Stimulated activated naive CD4-positive, alpha-beta T cell treated with Interleukin-2 at 50 U/mL for 16 hours (primary cell): ENCODE measurements at places on chromosomes 6 and 20.

DNA sequence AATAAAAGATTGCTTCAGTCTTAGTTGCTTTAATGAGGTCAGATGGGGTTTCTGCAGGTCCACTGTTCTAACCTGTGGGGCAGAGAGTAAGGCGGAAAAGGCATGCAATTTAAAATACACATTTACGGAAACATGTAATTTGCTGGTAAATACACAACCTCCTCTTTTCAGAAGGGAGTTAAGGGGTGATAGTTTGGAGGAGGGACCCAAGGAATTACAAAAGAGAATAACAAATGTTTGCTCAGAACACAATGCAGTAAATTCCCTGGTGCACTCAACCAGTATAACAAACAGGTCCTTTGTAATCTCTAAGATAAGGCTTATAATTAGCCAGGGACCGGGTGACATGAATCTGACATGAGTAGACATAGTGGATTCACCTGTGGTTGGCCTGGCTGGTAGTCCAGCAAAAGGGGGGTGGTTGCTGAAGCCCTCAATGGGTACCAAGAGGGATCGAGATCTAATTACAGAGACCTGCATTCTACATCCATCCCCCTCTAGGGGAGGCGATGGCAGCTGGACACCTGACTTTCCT is 295.1 kb downstream of the PHACTR1 start:
- no peak for DNase-seq

GRCh38 chr6:9628819-9629218 is 786.1 kb downstream of the TFAP2A start:
- DNase-seq, result no peak

- no peak for DNase-seq
Measured at GRCh38 chr6:39130691-39131090, 15.7 kb upstream of the SAYSD1 start.

DNA sequence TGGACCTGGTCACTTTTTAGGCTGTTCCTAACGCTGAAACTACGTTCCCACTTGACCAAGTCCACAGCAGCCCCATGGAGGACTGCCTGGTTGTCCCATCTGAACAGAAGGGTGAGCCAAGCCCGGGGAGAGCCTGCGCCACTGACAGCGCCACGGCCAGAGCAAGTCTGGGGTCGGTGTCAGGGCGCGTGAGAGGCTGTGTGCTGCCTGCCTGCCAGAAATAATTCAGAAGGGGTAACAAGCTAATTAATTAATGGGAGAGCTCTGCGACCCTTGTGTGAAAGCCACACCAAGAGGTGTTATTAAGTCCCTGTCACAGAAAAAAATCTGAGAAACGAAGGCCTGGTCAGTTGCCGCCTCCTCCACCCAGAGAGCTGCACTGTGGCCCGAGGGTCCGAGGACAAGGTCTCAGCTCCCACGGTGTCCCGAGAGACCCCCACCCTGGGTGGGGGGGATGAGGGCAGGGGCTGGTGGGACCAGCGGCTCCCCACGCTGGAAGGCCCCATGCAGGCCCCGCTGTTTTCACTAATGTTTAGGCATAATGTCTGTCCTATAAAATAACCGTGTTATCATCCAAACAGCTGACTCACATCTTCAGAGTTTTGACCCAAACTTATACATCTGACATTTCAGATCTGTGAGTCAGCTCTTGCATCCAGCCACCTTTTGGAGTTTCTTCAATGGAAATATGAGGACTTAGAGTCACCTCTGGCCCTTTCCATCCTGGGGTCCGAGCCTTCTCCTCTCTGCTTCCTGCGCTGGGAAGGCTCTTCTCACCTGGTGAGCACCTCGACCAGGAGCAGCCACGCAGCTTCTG is 58.5 kb downstream of the DLL1 start:
- no peak for DNase-seq

DNA sequence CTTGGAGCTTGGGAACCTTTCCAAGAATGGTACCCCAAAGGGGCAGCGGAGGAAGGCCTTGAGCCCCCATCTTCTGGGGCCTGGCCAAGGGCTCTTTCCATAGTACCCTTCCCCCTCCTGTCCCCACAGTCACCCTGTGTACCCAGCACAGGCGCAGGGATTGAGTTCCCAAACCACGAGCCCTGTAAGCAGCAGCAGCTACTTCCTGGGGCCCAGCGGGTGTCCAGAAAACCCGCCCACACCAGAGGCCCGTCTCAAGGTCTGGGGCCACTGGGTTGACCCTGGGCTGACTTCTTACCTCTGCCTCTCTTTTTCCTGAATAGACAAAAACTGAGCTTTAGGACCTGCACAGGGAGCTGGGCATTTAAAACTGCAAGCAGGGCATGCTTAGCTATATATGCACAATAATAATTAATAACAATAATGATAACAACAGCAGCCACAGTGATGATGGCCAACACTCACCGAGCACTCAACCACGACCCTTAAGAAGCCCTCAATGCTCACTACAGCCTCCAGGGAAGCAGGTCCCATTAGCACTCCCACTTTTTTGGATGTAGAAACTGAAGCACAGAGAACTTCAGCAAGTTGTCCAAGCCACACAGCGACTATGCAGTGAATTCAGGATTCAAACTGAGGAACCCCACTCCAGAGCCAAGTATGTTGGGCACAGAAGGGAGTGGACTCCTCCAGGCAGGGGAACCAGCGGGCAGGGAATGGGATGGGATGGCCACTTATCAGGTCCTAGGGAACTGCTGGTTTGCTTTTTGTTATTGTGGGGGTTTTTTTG is 14.5 kb downstream of the NOL4L start:
- no peak for DNase-seq

DNA sequence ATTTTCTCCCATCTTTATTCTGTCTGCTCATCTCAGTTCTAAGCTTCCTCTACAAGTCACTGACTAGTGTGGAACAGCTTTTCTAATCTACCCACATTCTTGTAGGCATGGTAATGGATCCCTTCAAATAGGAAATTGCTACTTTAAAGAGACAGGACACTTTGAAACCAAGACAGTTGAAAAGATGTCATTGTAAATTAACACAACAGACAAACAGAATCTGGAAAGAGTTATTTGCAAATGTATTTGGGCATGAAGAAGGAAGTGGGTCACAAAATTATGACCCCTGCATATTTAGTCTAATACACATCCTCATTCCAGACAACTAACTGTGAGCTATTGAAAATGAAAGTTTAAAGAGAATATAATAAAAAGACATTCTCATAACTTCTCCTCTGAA is 298.2 kb upstream of the MARCKS start:
- no peak for DNase-seq

GRCh38 chr6:79446006-79446405 is 91.2 kb downstream of the LCA5 start:
- no peak for DNase-seq

DNA sequence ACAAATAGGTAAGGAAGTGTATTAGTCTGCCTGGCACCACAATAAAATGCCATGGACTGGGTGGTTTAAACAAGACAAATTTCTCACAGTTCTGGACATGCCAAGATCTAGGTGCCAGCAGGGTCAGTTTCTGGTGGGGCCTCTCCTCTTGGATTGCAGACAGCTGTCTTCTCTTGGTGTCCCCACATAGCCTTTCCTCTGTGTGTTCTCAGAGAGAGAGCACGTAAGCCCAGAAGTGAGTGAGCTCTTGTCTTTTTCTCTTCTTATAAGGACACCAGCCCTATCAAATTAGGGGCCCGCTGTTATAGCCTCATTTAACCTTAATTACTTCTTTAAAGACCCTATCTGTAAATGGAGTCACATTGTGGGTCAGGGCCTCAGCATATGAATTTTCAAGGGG is 28.3 kb downstream of the SMPDL3A start:
- no peak for DNase-seq

DNA sequence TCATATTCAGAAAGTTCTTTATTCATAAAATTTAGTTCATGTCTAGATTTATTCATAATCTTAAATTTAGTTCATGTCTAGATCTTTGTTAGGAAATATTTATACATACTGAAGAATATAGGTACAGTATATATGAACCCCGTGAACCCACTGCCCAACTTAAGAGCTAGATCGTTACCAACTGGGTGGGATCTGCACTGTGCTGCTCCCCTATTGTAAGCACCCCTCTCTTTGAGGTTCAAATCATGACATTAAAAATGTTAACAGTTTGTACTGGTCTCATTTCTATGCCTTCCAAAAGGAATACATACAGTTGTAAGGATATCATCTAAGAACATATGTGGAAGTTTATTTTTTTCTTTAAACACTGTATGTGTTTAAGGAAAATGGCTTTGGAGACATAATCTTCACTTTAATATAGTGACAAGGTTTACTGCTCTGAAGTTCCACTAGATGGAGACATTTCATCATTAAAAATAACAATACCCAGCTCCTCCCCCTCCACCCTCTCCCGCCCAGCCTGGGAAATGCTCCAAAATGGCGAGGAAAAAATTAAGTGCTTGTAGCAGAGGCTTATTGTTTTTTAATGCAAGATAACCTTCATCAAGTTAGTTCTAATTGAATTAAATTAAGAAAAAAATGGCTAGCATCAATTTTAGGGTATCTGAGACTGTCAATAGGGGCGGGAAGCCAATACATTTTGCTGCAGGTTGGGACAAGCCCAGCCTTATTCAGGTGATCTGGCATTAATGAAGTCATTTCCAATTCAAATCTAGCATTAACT is 104.1 kb upstream of the TRAF3IP2 start:
- peak; percentile 50 for DNase-seq

DNA sequence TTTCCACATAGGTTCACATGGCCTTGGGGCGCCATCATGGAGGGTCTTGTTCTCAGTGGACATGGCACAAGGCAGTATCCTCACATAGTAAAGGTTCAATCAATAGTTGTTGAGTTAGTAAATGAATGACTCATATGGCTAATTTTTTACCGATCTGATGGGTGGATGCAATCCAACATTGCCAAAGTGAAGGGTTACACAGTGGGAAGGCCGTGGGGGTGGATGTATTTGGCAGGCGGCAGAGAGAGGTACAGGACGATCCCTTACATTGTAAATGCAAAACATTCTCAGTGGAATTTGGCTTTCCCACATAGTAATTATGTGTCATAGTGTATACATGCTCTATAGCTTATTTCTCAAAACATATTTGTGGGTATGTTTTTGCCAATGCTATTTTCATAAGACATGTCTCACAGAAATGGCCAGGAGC is 21.0 kb upstream of the PDE7B start:
- DNase-seq, result no peak

DNA sequence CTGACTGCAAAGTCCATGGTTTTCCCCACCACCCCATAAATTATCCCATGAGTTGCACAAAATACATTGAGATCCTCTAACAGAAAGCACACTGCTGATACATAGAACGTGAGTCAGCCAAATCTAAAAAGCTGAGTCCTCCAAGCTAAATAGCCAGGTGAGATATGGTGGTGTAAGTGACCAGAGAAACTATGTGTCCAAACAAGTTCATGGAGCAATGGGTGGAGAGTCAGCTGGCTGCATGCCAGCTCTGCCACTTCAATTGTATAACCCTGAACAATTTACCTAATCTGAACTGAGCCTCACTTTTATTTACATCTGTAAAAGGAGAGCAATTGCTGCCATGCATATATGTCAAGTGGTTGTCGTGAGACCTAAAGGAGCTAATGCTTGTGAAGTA is 9.7 kb downstream of the SNAP25 start:
- no peak for DNase-seq

DNA sequence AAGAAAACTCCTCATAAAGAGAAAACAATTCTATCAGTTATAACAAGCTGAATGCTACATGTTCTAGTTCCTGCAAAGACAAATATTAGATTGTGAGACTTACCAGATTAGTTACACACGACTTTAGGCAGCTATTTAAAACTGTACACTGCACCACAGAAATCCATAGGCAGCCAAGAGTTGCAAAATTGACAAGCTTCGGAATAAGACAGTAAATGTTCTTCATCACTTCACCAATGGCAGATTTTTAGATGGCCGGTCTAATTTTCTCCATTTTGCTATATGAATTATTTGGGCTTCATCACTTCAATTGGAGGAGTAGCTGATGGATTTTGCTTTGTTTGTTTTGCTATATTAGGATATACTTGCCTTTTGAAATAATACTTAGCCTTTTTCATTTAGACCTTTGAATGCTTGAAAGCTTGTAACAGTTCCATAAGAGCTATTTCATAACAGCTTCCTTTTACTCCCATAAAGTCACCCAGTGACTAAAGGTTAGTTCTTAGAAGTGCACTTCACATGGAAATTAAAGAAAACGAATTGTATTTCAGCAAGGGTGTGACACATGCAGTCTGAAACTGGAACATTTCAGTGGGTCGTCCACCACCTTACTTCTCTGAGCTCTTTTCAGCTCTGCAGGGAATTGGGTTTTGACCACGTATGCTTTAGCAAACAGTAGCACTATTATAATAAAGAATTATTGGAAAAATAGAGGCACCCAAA is at the start of gene ROS1:
Gene ROS1, minus strand, starts transcription at position 512 of the 723 bp plus-strand sequence. Its CDS starts 286 bp downstream, at position 226.
- no peak for DNase-seq

DNA sequence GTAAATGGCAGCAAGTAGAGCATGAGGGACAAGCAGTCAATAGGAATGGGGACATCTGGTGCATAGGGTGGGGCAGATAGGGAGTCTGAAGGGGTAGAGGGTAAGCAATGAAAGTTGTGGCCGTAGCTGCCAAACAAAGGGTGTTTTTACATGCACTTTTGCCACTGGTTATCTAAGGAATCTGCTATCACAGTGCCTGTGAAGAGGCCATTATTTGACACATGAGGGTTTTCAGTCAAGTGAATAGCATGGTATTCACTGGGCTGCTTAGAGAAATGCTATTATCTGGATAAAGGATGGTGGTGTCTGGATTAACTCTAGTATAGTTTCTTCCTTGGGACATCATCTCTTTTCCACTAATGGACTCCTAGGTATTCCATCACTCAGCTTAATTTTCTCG is 118.2 kb downstream of the CARMIL1 start:
- no peak for DNase-seq

GRCh38 chr20:2114990-2115681 is 13.5 kb downstream of the STK35 start:
- DNase-seq, result no peak

GRCh38 chr20:43941476-43942200 is 27.0 kb downstream of the TOX2 start:
- DNase-seq, result no peak

- no peak for DNase-seq
Measured at GRCh38 chr6:44561060-44561623, 173.6 kb downstream of the CDC5L start.

GRCh38 chr6:31947070-31947675 is 1.3 kb downstream of the CFB start:
- DNase-seq, result no peak

DNA sequence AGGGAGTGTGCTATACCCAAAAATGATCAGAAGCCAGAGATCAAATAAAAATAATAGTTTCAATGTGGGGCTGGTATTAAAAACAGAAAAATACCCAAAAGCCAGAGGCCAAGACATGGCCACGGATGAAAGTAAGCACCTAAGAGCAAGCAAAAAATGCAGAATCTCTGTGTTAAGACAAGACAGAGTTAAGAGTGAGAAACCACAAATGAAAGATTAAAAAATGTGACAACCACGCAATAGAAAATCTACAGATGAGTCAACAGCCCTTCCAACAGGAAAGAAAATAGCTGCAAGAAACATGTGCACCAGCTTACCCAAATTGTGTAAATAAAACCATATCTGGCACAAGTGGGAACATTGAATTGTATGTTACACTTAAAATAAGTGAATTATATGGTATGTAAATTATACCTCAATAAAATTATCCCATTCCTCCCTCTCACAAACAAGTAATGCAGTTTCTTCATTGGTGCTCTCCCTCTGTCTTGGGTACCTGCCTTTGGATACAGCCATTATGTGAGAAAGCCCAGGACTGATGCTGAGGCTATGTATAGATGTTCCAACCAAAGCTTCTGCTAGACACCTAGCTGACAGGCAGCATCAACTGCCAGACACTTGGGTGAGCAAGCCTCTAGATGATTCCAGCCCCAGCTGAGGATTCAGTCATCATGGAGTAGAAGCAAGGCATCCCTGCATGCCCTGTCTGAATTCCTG is 55.3 kb upstream of the UFL1 start:
- DNase-seq, result no peak

GRCh38 chr6:7129360-7129759 is 21.6 kb downstream of the RREB1 start:
- DNase-seq, result no peak
